Naive B cell (primary cell): ENCODE measurements at places on chromosomes 3 and 15.

DNA sequence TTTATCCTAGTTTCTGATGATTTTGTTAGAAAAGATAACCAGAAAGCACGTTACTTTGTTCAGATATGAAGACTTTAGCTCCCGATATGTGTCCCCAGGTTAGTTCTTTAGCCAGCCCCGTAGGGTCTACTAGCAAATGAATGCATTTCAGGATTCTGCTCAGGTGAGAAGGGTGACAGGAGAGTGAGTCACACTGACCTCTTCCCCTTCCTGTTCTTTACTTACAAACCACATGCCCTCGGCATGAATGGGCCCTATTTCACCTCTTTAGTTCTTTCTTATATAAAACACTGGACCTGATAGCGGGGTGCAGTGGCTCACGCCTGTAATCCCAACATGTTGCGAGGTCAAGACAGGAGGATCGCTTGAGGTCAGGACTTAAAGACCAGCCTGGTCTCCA is 98.4 kb downstream of the SLC49A4 start:
- no peak for DNase-seq
- peak overlapping the region; percentile 30 for H3K27ac ChIP-seq
- H3K4me3 ChIP-seq = no peak overlapping the region
- no peaks in the 10 kb centered on the region for H3K36me3 ChIP-seq

- peak; percentile 54 for DNase-seq
- peak overlapping the region; percentile 80 for H3K4me3 ChIP-seq
- no peaks in the 10 kb centered on the region for H3K36me3 ChIP-seq
- H3K27me3 ChIP-seq = no peaks in the 10 kb centered on the region
- no peak overlapping the region for H3K27ac ChIP-seq
- H3K4me1 ChIP-seq = peaks cover 44% of the 10 kb centered on the region
Observed at GRCh38 chr15:101121511-101122090, 130.2 kb downstream of the CHSY1 start.

DNA sequence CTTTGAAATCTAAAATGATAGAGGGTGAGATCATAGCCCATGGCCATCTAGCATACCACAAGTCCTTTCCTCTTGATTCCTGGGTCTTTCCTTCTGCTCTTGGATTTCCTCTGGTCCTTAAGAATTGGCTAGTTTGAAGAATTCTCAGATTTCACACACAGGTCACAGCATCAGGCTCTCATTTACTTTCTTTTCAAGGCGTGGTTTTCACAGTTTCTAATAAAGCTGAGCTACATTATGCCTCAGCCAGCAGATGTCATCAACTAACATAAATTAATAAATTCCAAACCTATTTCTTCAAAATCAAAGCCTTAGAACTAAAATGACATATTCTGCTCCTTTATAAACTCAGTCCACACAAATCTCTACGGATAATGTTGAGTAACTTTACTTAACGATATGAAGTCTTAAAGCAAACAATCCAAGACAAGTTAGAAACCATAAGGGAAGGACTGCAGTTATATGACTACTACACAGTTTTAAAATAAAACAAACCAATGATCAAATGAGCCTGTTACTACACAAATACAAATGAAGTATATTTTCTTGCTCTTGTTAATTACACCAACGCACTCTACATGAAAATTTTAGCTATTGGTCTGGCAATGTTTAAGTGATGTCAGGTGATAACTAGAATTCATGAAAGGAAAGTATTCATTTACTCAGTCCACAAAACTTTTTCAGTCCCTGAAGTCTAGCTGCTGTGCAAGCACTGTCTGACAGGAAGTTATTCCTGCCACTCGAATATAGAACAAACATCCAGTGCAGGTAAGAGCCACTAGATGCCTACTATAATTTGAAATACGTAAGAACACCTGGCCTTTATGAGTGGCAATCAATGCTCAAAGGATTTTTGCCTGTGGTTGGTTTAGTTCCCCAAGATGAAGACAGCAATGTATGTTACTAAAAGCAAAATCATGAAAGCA is 9.2 kb downstream of the CCDC14 start:
- peaks cover 7% of the 10 kb centered on the region for H3K36me3 ChIP-seq
- H3K27me3 ChIP-seq = no peaks in the 10 kb centered on the region
- H3K4me1 ChIP-seq = peaks cover 6% of the 10 kb centered on the region

DNA sequence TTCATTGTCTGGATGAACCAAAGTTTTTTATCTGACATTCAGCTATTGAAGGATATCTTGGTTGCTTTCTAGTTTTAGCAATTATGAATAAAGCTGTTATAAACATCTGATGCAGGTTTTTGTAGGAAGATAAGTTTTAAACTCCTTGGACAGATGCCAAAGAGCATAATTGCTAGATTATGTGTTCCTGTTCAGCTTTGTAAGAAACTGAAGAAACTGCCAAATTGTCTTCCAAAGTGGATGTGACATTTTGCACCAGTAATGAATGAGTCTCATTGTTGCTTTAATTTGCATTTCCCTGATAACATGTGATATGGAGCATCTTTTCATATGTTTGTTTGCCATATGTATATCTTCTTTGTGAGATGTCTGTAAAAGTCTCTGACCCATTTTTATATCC is 239.9 kb upstream of the TTC14 start:
- H3K4me1 ChIP-seq = no peaks in the 10 kb centered on the region
- no peaks in the 10 kb centered on the region for H3K27me3 ChIP-seq
- peaks cover 4% of the 10 kb centered on the region for H3K36me3 ChIP-seq
- no peak overlapping the region for H3K27ac ChIP-seq
- no peak overlapping the region for H3K4me3 ChIP-seq

- peaks cover 70% of the 10 kb centered on the region for H3K4me1 ChIP-seq
- H3K4me3 ChIP-seq = peak overlapping the region; percentile 29
- peak overlapping the region; percentile 96 for H3K27ac ChIP-seq
- DNase-seq = peak; percentile 40
Observed at GRCh38 chr3:63933459-63933858, 21.3 kb upstream of the SCAANT1 start.

- DNase-seq = peak; percentile 5
- H3K36me3 ChIP-seq = no peaks in the 10 kb centered on the region
- no peaks in the 10 kb centered on the region for H3K4me1 ChIP-seq
- H3K4me3 ChIP-seq = no peak overlapping the region
Observed at GRCh38 chr15:35751413-35752133, 205.6 kb upstream of the DPH6 start.

- no peak for DNase-seq
- no peak overlapping the region for H3K27ac ChIP-seq
Observed at GRCh38 chr15:36617529-36618196, 38.2 kb downstream of the CDIN1 start.

DNA sequence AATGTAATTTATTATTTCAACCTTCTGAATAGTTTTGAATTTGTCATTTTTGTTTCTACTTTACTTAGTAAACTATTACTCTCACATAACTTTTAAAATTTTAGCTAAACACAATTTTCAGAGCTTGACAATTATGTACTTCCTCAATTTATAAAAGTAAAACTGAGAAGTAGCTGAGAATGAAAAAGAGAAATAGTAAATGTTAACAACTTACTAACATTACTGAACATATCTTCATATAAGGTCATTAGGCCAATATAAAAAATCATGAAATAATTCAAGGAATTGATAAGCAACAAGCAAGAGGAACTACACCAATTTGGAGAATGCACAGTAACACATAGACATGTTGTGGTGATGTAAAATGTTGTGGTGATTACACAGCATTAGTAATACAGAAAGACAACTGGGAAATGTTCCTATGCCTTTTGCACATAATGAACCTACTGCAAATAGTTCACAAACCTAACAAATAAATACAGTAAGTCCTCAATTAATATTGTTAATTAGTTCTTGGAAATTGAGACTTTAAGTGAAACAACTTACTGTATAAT is 137.9 kb downstream of the CBLB start:
- peaks cover 25% of the 10 kb centered on the region for H3K36me3 ChIP-seq
- H3K4me3 ChIP-seq = no peak overlapping the region
- no peak for DNase-seq
- H3K27me3 ChIP-seq = no peaks in the 10 kb centered on the region
- peaks cover 5% of the 10 kb centered on the region for H3K4me1 ChIP-seq
- H3K27ac ChIP-seq = no peak overlapping the region

DNA sequence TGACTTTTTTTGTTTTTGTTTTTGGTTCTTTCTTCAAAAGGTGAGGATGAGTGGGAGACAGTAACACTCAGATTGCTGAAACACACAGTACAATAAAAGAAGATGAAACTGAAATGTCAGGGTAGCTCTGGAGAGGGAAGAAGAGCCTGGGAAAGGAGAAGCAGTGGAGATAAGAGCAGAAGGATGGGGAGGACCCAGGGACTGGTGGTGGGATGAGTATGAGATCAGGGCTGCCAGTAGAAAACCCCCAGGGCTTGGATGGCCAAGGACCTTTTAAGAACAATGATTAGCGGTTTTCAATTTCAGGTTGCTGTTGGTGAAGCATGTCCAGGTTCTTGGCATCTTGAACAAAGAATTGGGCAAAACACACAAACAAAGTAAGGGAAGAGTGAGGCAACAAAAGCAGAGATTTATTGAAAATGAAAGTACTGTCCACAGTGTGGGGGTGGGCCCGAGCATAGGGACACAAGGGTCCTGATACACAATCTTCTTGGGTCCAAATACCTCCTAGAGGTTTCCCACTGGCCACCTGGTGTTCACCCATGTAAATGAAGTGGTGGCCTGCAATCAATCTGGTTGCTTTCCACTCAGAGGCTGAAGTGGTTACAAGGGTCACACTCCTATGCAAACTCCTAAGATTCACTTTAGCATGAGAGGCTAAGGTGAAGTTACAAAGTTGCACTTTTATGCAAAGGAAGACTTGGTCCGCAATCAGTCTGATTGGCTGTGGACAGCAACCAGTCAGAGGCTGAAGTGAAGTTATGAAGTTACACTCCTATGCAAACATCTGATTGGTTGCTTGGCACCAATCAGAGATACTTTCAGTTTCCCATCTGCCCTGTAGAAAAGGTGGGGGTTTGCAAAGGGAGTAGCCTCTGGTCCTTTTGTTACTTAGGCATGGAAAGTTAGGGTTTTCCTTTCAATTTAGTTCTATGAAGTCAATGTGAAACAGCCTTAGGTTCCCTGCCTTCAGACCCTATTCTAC is 26.1 kb upstream of the MFSD1 start:
- no peaks in the 10 kb centered on the region for H3K36me3 ChIP-seq
- no peaks in the 10 kb centered on the region for H3K4me1 ChIP-seq
- no peak overlapping the region for H3K4me3 ChIP-seq

DNA sequence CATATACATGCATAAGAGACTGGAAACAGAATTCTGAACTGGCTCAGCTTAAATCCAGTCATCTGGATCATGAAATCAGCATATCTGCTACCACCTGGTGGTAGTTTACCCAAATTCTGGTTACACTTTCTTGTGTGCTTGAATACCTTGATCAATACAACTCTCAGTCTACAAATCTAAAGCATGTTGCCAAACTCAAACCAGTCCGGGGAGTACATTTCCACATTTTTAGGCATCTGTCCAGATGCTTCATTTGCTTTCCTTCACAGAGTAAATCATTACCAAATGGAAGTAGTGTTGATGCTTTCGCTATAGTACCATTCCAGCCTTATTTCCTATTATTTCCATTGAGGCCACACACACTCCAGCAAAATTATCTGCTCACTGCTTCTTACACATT is 126.4 kb downstream of the P2RY1 start:
- H3K4me1 ChIP-seq = peaks cover 7% of the 10 kb centered on the region
- H3K4me3 ChIP-seq = no peak overlapping the region
- H3K36me3 ChIP-seq = no peaks in the 10 kb centered on the region
- H3K27ac ChIP-seq = no peak overlapping the region

DNA sequence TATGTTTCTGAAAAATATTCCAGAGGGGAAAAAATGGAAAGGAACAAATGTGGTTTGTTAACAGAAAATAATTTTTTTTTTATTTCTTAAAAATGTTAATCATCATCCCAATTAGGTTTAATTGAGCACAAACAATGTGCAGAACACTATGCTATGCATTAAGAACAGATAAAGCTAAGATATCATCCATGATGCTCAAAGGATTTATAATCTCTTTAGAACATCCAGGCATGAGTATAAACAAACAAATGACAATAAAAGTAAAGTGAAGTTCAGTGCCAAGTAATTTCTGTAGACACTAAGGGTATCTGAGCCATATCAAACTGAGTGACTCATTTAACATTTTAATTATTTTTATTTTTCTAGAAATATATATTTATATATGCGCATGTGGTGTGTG is 732.2 kb downstream of the NAALADL2 start:
- no peak for DNase-seq
- H3K4me1 ChIP-seq = no peaks in the 10 kb centered on the region
- H3K27me3 ChIP-seq = no peaks in the 10 kb centered on the region
- no peaks in the 10 kb centered on the region for H3K36me3 ChIP-seq
- H3K27ac ChIP-seq = no peak overlapping the region

DNA sequence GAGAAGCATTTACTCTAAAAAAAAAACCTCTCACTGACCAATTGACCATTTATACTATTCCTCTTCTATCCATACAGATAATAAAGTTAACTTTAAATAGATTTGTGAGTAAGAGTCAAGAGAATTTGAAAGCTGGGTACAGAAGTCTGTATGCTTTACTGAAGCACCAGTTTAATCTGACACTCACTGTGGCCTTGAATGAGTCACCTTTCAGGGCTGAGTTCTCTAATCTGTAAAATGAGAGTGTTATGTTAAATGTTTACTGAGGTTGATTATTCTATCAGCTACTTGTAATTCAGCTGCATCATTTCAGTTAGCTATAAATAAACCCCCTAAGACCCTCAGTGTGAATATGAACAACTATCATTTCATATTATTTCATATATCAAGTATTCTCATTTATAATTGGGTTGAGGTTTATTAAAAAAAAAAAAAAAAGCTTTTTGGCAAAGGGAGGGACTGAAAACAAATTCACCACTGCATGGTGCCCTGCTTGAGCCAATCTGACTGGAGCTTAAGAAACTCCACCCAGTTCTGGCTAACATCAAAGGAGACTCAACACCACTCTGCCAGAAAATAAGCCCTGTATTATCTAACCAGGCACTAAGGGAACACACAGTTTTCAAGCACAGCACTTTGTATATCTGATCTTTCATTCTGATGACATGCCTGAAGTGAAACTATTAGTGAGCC is 2.8 kb downstream of the MAP4 start:
- no peak overlapping the region for H3K27ac ChIP-seq
- no peaks in the 10 kb centered on the region for H3K27me3 ChIP-seq
- DNase-seq = no peak

DNA sequence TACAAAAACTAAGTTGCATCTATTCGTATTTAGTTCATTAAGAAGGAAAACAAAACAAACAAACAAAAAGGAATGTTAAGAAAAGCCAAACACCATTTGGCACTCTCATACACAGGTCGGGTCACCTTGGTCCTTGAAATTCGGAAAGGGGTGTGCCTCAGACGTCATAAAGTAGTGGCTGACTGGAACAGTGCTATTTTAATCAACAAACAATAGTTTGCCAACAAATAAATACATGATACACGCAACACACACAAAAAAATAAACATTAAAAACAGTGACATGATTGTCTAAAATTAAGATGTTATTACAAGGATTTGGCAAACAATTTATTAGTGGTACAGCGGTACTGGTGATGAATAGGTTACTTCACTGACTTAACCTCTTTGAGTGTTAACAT is 579.6 kb downstream of the MECOM start:
- DNase-seq = no peak
- H3K27ac ChIP-seq = no peak overlapping the region
- H3K4me1 ChIP-seq = no peaks in the 10 kb centered on the region
- no peaks in the 10 kb centered on the region for H3K27me3 ChIP-seq
- no peaks in the 10 kb centered on the region for H3K36me3 ChIP-seq
- no peak overlapping the region for H3K4me3 ChIP-seq
